ENCODE measurements at places on chromosomes 16 and 17.

DNA sequence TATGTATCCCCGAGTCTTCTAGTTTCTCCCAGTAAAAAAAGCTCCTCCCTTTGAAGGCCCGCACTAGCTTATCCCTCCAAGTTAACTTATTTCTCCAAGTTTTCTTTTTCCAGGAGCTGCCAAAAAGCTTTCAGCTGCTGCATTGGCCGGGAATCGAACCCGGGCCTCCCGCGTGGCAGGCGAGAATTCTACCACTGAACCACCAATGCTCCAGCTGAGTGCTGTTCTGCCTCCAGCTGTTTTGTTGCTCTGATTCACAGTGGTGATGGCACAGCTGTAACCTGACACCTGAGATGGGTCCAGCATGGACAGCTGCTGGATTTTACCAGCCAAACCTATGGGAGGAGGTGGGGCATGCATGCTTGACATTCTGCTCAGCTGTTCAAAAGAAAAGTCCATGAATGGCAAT is 22.1 kb downstream of the VAC14 start:
- H3K27ac ChIP-seq = no peak overlapping the region
- no peaks in the 10 kb centered on the region for H3K27me3 ChIP-seq
- no peak for DNase-seq
- no peaks in the 10 kb centered on the region for H3K4me1 ChIP-seq

- no peak for DNase-seq
- H3K36me3 ChIP-seq = no peaks in the 10 kb centered on the region
- H3K4me1 ChIP-seq = 0 out of 2 replicates have a peak, but pooled peaks cover 1% of the 10 kb centered on the region
- no peak overlapping the region for H3K4me3 ChIP-seq
Observed at GRCh38 chr16:2828521-2828840, 1.6 kb upstream of the ZG16B start.

DNA sequence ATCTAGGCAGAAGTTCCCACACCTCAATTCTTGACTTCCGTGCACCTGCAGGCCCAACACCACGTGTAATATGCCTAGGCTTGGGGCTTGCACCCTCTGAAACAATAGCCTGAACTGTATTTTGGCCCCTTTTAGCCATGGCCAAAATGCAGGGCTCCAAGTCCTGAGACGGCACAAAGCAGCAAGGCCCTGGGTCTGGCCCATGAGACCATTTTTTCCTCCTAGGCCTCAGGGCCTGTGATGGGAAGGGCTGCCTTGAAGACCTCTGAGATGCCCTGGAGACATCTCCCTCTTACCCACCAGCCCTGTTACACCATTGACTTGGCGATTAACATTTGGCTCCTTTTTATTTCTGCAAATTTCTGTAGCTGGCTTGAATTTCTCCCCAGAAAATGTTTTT is 238.6 kb downstream of the CDH13 start:
- DNase-seq = no peak
- H3K27ac ChIP-seq = no peak overlapping the region
- no peak overlapping the region for H3K4me3 ChIP-seq

DNA sequence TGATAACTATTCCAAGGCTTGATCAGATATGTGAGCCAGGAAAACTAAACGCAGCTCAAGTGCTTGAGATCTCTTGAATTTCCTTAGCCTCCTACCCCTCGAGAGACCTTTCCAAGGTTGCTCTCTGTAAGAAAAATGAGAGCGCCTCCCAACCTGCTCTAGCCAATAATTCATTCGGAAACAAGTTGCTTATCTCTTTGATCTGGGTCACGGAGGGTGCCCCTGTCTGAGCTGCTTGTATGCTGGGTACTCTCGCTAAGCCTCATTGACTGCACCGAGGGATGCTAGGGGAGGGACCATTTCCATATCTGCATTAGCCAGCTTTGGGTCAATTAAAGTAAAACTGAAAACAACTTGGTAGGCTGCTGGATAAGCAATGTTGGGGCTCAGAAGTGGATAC is 70.1 kb upstream of the SHISA6 start:
- H3K27me3 ChIP-seq = no peaks in the 10 kb centered on the region
- no peak for DNase-seq
- H3K27ac ChIP-seq = no peak overlapping the region
- H3K4me1 ChIP-seq = no peaks in the 10 kb centered on the region
- no peak overlapping the region for H3K4me3 ChIP-seq

GRCh38 chr17:65261152-65261551 is 124.0 kb downstream of the RGS9 start:
- no peak overlapping the region for H3K27ac ChIP-seq
- DNase-seq = no peak
- H3K27me3 ChIP-seq = no peaks in the 10 kb centered on the region
- no peaks in the 10 kb centered on the region for H3K4me1 ChIP-seq
- H3K36me3 ChIP-seq = no peaks in the 10 kb centered on the region

- H3K36me3 ChIP-seq = no peaks in the 10 kb centered on the region
- H3K27me3 ChIP-seq = no peaks in the 10 kb centered on the region
- H3K27ac ChIP-seq = no peak overlapping the region
- DNase-seq = no peak
- no peak overlapping the region for H3K4me3 ChIP-seq
Observed at GRCh38 chr16:85761861-85762260, 11.0 kb upstream of the C16orf74 start.

- H3K4me1 ChIP-seq = no peaks in the 10 kb centered on the region
- no peak overlapping the region for H3K27ac ChIP-seq
- no peak for DNase-seq
- no peak overlapping the region for H3K4me3 ChIP-seq
- no peaks in the 10 kb centered on the region for H3K27me3 ChIP-seq
Observed at GRCh38 chr16:69831212-69832123, 69.3 kb downstream of the WWP2 start.
